IMR-90 (cell line): ENCODE measurements at places on chromosomes 2 and 18. TPM values are rescaled to one million over a fixed set of nuclear protein-coding genes. Genes with fewer than 3 reads are reported as not detected.

The RGPD5 gene
- 14.3 and 21.7 TPM in 2 replicates for total RNA-seq

The TUBB8B gene
- not detected in 2 replicates for total RNA-seq

The SLC23A3 gene
- total RNA-seq: under 0.01 and 0.18 TPM in 2 replicates

The BCL2 gene
- total RNA-seq: 0.54 and 0.56 TPM in 2 replicates

The DNAJC5G gene
- total RNA-seq: not detected in 2 replicates

The UGT1A8 gene
- total RNA-seq: not detected in 2 replicates

The PSMA8 gene
- not detected in 2 replicates for total RNA-seq

The POTEI gene
- total RNA-seq: not detected in 2 replicates

The ST8SIA3 gene
- not detected in 2 replicates for total RNA-seq

The NEUROD1 gene
- total RNA-seq: not detected in 2 replicates

The RNU2-63P gene
- total RNA-seq: under 0.01 and 174 TPM in 2 replicates

The ACTR3 gene
- 307 and 645 TPM in 2 replicates for total RNA-seq

The SERPINB2 gene
- 34.4 and 43.0 TPM in 2 replicates for total RNA-seq

The SCN3A gene
- 0.90 and 1.4 TPM in 2 replicates for total RNA-seq

The ADAM23 gene
- 2.9 and 3.9 TPM in 2 replicates for total RNA-seq

The BCL11A gene
- total RNA-seq: 1.1 and 1.7 TPM in 2 replicates

The SLC4A5 gene
- total RNA-seq: 0.18 TPM in 1 of 2 replicates, not detected in the other

The NEU2 gene
- not detected in 2 replicates for total RNA-seq

The PRKAG3 gene
- not detected in 2 replicates for total RNA-seq

The CROCC2 gene
- not detected in 2 replicates for total RNA-seq
